Omental fat pad (tissue), 4 donors: ENCODE measurements at places on chromosomes 1 and 21. TPM values are rescaled to one million over a fixed set of nuclear protein-coding genes. Genes with fewer than 3 reads are reported as not detected.

DNA sequence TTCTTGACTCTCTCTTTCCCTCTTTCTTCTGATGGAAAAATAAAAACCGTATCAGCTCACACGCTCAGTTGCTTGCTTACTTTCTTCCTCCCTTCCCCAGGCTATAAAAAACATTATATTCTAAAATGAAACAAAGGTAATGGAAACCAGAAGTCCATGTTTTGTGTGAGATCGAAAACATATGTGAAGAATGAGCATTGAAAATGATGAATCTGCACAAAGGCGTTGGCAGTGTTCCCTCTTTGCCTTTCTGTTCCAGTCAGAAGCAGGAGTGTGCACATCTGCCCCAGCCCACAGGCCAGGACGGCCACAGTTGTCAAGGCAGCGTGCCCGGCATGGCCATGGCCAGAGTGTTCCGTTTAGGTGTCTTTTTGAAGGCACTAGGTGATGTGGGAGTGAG, 185.3 kb upstream of the USP24 start:
- DNase-seq = no peak

- DNase-seq = no peak
These were observed 108.5 kb upstream of the IFFO2 start for GRCh38 chr1:19064906-19065450.

DNA sequence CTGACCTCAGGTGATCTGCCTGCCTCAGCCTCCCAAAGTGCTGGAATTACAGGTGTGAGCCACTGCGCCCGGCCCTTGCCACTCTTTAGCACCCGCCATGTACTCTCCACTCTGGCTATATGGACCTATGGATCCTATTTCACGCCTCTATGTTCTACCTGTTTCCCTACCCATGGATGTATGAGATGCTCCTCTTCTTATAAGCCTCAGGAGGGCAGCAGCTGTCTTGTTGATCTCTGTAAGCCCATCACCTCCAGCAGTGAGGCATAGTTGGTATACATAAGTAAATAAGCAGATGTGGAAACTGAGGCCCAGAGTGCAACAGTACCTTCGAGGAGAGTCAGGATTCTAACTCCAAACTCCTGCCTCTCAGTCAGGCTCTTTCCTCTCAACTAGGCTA, 24.7 kb upstream of the ARTN start:
- DNase-seq = no peak

DNA sequence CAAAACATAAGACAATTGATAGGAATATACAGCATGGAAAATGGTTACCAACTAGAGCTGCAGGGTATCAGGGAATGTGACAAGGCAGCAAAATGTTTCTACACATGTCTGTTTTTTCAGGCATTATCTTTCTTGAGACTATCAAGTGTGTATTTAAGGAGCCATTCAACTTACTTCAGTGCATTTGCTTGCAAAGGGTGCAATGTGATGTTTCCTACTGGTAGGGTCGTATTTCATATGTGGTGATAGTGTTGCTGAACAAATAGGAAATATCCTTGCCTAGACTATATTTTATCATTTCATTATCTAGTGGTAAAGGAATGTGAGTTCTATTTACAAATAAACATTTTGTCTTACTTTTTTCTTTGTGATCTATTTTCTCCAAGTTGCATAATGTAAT, 42.4 kb downstream of the PTPRC start:
- no peak for DNase-seq

DNA sequence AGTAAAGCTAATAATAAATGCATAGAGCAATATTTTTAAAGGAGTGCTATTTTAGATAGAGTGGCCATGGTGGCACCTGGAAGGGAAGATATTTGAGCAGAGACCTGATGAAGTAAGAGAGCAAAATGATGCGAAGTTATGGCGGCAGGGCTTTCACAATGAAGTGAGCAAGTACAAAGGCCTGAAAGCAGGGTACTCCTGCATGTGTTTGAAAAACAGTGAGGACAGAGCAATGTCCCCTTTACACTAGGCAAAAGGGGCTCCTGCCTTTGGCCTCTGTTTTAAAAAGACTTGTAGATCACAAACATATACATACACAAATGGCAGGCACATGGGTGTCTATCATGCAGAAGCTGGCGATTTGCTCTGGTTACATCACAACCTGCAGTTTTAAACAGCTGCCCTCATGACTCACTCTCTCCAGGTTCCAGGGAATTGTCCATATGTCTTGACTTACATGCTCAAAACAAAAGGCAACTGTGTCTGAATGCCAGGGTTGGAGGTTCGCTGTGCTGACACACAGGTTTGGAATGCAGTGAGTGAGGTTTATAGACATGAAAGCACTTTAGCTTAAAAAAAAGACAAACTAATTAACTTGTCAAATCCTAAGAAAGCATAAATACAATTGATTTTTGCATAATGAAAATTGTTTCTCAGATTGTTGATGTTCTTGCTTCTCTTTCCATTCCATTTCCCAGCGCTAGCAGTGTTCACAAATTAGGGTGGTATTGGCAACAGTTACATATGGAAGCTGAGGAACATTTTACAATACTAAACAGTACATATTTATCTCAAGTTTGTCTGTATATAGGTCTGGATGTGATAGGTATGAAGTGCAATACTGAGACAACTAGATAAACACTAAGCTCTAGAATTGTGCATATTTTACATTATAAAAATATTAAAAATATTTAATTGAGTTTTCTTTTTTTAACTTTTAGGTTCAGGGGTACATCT, 313.9 kb downstream of the BARHL2 start:
- no peak for DNase-seq

GRCh38 chr1:3236955-3237354, 168.0 kb downstream of the PRDM16 start:
- DNase-seq = no peak

- no peak for DNase-seq
These were observed 819.3 kb downstream of the PLA2G4A start for GRCh38 chr1:187648091-187648490.

The ERMAP gene
- 12.8 TPM for total RNA-seq

The SDE2 gene
- total RNA-seq = 20.5 TPM

DNA sequence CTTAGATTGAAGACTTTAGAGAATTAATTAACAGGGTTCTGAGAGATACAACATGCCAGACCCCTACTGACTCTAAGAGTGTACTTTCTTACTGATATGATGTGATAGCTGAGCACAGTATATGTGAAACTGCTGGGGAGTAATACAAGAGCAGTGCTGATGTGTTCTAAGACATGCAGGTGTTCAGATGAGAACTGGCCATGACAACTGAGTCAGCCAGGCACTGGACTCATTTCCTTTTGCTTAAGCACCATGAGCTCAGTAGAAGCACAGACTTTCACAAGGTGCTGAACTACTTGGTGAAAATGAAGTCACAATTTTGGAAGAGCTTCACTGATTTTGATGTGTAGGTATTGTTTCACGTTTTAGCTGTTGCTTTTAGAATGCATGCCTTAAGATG, 15.9 kb upstream of the POGZ start:
- no peak for DNase-seq

- no peak for DNase-seq
These were observed 1.7 kb upstream of the CELSR2 start for GRCh38 chr1:109247401-109248365.

The MATN1 gene
- not detected for total RNA-seq

DNA sequence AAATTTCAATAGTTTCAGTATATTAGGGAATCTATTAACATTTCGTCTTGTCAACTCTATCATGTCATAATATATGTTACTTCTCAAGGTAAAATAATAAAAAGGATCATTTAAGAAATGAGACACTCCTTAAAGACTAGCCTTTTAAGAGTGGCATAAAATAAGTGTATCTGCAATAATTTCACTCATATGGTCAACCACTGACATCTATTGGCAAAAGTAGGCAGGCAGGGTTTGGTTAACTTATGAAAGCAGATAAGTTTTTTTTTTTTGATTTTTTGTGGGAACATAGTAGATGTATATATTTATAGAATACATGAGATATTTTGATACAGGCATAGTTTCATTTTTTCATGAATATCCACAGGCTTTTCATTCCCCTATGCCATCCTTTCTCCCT, 5.5 kb upstream of the RGS21 start:
- no peak for DNase-seq

DNA sequence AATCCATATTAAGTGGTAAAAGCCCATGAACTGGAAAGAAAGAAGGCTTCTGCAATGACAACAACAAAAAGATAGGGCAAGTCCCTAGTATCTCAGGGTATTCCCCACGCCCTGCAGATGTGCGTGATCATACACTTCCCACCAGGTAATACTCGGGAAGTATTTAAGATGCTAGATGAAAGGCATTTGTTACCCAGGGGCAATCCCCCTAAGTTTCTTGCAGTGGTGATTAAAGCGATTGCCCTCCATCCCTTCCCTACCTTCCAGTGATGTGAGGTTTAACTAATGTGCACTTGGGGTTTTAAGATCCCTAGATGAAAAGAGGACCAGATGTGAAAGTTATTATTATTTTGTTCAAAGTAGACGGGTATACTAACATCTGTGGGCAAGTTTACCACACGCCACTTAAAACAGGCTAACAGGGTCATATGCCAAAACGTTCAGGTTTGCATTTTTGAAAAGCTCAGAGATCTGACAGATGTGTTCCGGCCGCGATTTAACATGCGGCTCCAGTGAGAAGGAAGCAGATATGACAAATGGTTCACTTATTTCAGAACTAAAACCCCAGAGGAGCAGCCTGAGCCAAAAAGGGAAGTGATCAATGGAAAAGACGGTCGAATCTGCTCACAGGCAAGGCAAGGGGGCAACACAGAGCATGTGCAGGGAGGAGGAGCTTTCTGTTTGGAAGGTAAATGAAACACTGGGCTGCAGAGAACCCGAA, 17.4 kb downstream of the TIAM1 start:
- no peak for DNase-seq

DNA sequence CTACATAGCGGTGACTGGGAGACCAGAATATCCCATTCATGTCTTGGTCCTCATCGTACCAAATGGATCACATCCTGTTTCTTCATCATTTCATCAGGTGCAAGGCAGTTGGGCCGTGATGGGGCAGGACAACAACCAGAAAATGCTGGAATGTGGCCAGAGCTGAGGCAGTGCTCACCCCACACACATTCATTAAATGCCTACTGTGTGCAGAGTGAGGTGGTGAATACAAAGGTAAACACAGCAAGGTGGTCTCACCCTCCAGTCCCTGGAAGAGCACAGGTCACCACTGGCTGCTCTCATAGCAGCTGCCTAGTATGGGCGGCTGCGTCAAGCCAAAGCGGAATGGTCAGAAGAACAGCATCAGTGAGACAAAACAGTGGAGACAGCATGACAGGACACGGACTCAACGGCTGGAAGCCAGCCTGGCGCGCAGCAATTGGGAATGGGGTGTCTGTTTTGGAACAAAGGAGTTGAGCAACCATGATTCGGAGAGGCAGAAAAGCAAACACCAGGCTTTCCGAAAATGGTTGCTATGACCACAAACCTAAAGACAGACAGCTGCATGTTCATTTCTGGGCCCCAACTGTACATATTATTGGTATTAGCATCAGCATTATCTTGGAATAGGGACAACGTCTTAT, 5.6 kb upstream of the ADAMTSL4 start:
- DNase-seq = no peak

GRCh38 chr1:3323021-3323795, 131.3 kb upstream of the ARHGEF16 start:
- DNase-seq = no peak

GRCh38 chr1:168801032-168801745, 72.2 kb upstream of the DPT start:
- no peak for DNase-seq

- no peak for DNase-seq
These were observed 103.9 kb downstream of the CASZ1 start for GRCh38 chr1:10692401-10693021.

- no peak for DNase-seq
These were observed 35.5 kb downstream of the HUNK start for GRCh38 chr21:31908106-31909031.

DNA sequence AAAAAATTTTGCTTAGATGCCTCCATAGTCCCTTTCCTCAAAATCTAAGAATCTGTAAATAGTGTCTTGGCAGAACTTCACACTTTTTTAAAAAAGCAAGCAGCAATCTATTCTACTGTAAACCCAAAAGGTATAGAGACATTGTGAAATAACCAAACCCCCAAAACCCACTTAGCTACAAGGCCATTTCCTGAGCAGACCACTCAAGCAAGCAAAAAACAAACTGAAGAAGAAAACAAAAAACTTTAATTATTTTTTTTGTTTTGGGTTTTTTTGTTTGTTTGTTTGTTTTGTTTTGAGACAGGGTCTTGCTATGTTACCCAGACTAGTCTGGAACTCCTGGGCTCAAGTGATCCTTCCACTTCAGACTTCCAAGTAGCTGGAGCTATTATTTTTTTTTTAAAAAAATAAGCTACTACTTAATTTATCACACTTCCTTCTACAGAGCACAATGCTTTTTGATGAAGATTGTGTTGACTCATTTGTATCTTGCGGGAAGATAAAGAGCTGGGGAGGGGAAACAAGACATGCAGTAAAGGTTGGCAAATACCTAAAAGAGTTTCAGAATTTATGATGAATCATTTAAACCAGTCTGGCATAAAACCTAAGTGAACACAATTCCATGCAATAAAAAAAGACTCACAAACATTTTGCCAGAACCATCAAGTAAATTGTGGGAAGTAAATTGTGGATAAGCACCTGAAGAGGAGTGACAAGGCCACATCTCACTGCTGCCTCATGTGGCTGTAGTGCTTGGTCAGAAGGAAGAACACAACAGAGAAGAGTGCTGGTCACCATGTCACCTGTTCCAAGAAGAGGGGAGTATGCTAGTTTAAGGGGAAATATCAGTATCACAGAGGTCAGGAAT, 2.7 kb upstream of the PTPN22 start:
- no peak for DNase-seq

DNA sequence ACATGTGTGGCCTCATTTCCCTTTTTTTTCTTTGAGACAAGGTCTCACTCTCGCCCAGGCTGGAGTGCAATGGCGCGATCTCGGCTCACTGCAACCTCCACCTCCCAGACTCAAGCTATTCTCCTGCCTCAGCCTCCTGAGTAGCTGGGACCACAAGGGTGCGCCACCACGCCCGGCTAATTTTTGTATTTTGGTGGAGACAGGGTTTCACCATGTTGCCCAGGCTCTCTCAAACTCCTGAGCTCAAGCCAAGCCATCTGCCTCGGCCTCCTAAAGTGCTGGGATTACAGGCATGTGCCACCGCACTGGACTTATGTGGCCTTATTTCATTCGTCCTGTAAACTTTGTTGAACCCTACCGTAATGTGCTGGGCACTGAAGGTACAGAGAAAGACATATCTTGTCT, 569 bp upstream of the WARS2 start:
- DNase-seq = no peak
